ENCODE measurements at places on chromosomes 5 and 9.

DNA sequence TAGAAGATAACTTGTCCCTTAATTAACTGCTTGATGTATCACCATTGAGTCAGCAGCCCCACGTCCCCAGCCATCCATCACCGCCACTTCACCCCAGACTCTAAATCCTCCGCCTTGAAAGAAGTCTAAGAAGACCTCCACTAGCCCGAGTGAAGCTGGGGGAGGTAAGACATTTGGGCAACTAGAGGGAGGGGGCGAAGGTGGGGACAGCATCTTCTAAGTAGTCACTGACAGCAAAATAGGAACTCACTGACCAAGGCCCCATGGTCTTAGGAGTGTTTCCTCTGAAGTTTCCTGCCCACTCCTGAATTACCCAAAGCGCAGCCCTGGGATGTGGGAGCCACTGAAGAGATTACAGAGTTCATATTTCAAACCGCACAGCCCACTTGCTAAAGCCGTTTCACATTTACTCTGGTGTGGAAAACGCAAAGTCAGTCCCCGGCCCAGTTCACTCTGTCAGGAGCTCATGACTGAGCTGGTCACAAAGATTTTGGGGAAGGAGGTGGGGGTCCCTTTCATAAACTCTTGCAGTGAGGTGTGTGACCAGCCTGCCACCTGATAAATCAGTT, 107.4 kb downstream of the LHFPL2 start:
- DNase-seq, result no peak

DNA sequence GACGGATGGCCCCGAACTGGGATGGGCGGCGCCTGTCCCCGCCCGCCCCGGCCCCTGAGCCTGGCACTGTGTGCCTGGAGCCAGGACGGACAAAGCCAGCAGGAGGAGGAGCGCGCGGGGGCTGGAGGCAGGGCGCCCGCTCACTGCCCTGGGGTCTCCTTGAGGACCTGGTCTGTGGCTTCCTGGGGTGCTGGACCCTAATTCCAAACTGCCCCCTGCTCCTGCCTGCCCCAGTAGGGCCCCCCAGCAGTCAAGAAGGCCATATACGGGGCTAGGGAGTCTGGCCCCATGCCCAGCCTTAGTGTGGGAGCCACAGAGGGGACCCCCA, 29.2 kb upstream of the RXRA start:
- DNase-seq, result no peak

DNA sequence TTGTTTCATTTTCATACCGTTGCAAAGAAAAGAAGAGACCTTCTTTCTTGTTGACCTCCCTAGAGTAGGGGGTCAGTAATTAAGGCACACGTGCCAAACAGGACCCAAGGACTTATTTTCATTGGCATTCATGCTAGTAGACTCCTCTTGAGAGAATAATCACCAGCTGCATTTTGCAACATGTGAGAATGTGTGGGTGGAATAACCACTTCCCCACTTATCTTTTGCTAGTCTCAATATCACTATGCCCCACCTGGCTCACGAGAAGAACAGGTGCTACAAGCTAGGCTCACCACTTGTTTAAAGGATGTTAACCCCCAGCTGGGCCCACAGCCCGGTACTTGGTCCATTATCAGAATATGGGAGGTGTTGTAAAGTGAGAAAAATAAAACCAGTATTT, 460.7 kb upstream of the MEF2C start:
- no peak for DNase-seq

DNA sequence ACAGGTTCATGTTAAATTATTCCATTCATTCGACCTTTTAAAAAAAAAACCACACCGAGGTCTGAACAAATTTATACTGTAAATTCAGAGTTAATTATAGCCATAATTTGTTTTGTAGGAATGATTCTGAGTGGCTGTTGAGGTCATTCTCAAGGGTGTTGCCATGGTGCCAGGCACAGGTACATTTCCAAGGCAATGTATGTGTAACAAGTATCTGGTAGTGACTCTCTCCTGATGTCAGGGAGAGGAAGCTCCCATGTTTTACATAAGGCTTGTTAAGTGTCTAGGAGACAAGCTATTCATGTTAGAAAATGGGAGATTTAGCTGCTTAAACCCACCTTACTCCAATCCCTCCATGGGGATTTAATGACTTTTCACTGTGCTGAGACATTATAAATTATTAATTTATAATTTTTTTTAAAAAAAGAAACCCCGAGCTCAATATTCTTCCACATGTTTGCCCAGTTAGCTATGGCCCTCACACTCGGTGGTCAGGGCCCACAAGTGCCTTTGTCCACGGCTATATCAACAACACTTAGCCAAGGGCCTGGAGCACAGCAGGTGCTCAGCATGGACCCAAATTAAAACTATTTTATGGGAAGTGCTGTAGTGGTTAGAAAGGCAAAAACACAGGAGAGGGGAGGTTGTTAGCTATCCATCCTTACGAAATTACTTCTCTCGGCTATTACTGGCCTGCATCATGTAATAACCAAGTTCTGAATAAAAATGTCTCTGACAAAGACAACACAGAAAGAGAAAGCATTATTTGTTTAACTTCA, 154.6 kb upstream of the GNA14 start:
- no peak for DNase-seq

GRCh38 chr9:109229682-109230081, 62.6 kb upstream of the FRRS1L start:
- no peak for DNase-seq

GRCh38 chr9:85151162-85151561, 481.6 kb downstream of the NTRK2 start:
- no peak for DNase-seq

- DNase-seq, result no peak
Observed at GRCh38 chr9:91755761-91756509, 194.1 kb downstream of the ROR2 start.

DNA sequence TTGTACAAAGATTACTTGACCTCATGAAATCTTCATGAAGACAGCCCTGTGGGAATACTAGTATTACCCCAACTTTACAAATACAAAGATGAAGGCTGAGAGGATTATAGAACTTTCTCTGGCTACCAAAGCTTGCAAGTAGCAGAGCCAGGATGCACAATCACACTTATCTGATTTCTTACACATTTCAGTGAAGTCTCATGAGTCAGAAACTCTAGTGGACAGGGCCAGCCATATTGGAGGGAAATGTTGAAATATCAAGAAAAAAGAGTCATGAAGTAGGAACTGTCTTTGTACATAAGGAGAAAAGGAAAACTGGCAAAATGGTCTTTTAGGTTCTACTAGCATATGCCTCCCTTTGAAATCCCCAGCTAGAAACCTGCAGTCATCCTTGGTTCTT, 369.6 kb upstream of the WWC1 start:
- DNase-seq, result no peak

DNA sequence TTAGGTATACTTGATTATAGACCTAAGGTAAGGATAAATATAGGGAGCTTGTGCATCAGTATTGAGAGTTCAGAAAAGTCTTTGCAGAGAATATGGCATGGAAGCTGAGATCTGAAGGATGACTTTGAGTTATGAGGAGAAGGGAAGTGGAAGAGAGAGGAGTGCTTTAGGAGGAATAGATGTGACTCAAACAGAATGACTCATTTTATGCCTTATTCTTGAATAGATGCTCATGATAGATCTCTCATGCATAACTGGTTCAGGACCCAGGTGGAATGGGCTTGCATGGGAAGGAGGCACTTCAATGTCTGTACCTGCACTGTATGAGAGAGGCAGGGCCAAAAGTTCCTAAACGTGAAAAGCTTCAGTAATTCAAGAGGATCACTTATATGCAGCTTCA, 103.3 kb downstream of the CWC27 start:
- DNase-seq, result no peak

GRCh38 chr5:133603711-133604110, 8.6 kb downstream of the FSTL4 start:
- no peak for DNase-seq

DNA sequence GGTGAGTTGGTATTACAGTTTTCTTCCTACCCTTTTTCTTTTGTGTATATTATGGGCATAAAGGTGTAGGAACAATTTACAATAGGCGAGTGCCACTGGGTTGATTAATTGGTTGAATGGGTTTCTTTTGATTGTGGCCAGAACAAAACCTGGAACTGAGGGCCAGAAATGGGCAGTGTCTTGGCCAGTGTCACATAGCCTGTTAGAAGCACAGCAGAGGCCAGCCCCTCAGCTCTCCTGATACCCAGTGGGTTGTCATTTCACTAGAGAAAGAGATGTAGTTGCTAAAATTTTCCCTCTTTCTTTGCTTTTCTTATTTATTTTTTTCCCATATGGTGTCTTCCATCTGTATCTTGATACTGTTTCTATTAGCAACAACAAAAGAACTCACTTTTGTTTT, 38.8 kb upstream of the SEMA6A start:
- DNase-seq, result no peak

DNA sequence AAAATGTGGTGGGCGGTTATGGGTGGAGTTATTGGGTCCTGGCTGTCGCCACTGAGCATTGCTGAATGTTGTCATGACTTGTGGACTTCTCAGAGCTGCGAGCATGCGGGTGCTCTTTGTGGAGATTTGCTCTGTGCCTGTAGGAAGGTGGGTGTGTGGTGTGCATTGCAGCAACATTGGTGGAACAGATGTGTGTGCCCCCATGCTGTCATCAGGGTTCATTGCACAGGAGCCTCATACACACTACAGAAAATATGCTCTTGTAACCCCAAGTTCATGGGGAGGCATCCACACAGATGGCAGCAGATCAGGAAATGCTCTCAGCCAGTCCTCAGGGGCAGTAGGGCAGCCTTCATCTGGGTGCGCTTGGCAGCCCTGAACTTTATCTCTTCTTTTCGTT, 55.9 kb upstream of the PHF2 start:
- no peak for DNase-seq

DNA sequence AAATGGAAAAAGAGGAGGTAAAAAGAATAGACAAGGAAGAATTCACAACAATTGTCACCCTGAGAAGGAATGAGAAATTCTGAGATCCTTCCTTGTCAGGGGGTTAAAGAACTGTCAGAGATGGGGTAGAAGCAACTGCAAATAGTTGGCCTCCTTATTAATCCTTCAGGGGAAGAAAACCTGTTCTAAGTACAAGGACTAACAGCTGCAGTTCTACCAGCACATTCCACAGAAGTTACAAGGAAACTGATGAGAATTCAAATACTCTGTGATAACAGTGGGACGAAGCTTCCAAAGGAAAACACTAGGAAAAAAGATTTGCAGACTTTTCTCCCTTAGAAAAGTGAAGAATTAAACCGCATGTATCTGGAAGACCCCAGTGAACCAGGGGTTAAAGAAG, 93.7 kb downstream of the OR2K2 start:
- no peak for DNase-seq

GRCh38 chr9:31119890-31120454, 1264.5 kb upstream of the ACO1 start:
- DNase-seq, result no peak

GRCh38 chr5:139645430-139645871, 2.7 kb upstream of the CXXC5 start:
- no peak for DNase-seq

GRCh38 chr9:127225801-127226625, 38.6 kb upstream of the GARNL3 start:
- DNase-seq, result no peak

- DNase-seq, result no peak
Observed at GRCh38 chr5:103211576-103212561, 46.7 kb upstream of the MACIR start.

DNA sequence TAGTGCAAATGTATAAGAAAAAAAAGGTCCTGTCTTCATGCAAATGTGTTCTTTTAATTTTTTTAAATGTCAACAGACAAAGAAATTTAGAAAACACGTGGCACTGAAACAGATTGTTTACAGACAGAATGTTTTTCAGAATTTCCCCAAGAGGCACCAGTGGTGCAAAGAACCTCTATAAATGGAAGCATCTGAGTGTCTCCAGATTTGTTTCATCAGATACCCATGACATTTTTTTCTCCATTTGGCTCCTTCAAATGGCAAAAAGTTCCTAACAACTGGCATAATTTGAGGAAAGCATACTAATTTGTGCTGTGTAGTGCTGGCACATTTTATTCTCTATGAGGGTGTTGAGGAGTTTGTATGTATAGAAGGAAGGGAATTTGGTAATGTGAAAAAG, 15.0 kb downstream of the CCDC192 start:
- DNase-seq, result no peak

GRCh38 chr5:58317009-58317408, 142.9 kb downstream of the PLK2 start:
- DNase-seq, result no peak

DNA sequence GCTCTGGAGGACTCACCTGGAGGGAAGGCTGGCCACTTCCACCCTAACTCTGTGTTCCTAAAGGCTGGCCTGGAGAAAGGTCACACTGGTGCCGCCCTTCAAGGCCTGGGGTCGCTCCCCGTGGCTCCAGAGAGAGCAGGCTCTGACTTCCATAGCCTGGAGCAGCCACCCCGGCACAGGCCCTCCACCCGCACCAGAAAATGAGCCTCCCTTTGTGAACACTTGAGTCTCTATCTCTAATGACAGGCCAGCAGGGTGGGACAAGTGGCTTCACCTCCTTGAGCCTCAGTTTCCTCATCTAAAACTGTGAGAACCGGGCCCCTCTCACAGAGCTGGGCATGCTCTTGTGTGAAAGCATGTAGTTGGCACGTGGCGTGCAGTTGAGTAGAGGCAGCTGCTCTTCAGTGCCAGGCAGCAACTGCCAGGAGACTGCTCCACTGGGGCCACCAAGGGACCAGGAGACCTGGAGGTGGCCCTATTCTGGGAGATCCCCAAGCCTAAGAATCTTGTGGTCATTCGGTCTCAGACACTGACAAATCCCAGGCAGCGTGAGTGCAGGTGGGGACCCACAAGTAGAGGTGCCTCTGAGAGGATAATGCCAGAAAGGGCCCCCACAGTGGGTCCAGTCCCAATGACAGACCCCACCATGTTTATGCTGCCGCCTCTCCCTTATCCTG, 56.7 kb upstream of the GARNL3 start:
- no peak for DNase-seq

- DNase-seq, result no peak
Observed at GRCh38 chr9:133460405-133461175, 812 bp downstream of the CACFD1 start.

GRCh38 chr9:125988479-125989050, 241.4 kb downstream of the PBX3 start:
- DNase-seq, result no peak

- no peak for DNase-seq
Observed at GRCh38 chr9:69719367-69719766, 40.4 kb downstream of the PTAR1 start.

DNA sequence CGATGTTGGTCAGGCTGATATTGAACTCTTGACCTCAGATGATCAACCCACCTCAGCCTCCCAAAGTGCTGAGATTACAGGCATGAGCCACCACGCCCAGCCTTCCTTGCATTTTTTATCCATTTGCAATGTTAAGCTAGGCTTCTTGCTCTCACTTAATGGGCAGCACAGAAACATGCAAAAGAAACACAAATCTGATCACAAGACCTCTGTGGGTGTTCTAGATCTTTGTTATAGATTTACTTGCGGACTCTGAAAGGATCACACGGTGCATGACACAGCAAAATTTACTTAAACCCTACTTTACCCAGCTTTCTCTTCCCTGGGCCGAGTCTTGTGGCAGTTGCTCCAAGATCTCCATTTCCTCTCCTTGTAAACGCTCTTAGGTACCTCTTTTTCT, 71.3 kb downstream of the PSAT1 start:
- no peak for DNase-seq

GRCh38 chr5:174793684-174794328, 69.4 kb downstream of the MSX2 start:
- DNase-seq, result peak; percentile 90

- DNase-seq, result no peak
Observed at GRCh38 chr9:37923796-37924427, 20.0 kb upstream of the SLC25A51 start.

Data from mesothelial cell of epicardium (in vitro differentiated cells).